SK-MEL-5 (cell line): ENCODE measurements at places on chromosomes 16 and 17. TPM values are rescaled to one million over a fixed set of nuclear protein-coding genes. Genes with fewer than 3 reads are reported as not detected.

DNA sequence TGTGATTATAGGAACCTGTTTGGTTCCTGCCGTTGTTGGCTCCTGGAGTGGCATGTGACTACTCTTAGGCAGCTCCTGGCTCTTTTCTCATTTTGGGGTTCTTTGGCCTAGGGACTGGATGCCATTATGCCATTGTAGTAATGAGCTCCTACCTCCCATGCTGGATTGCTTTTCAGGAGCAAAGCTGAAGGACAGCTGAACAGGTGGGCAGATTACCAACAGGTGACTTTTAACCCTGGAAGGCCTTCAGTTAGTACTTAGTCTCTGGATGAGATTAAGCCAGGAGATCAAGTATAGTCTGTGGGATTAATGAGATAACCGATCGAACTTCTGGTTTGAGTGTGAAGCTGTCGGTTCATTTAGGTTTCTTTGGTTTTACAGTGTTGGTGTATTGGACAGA is 25.2 kb downstream of the WIPF2 start:
- no peak for DNase-seq

DNA sequence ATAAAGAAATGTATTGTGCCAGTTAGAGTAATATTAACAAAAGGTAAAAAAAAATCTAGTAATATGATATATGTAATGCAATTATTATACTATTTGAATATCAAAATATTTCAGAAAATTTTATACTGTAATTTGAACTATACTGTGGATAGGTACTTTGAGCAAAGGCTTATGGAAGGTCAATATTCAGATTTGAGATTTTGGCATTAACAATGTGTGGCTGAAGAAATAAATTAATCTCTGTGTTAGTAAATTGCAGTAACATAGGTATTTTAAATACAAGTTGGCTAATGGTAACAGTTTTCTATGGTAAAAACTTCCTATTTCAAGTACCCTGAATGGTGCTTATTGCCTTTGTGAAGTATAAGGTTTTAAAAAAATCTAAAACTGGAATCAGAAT is 23.2 kb upstream of the NACA2 start:
- DNase-seq: no peak

DNA sequence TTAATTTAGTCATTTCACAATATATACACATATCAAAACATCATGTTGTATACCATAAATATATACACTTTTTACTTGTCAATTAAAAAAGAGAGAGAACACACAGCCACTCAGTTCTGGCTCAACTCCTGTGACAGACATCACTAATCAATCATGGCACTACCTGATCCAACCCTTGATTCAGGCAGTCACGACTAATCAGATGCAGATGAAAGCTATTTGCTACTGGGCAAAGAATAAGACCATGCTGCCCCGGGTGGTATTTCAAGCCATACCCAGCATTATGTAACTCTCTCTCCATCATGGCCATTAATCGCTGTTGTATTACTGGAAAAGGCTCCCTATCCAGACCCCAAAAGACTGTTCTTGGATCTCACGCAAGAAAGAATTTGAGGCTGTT is 345.7 kb downstream of the HAPSTR1 start:
- peak; percentile 76 for DNase-seq

DNA sequence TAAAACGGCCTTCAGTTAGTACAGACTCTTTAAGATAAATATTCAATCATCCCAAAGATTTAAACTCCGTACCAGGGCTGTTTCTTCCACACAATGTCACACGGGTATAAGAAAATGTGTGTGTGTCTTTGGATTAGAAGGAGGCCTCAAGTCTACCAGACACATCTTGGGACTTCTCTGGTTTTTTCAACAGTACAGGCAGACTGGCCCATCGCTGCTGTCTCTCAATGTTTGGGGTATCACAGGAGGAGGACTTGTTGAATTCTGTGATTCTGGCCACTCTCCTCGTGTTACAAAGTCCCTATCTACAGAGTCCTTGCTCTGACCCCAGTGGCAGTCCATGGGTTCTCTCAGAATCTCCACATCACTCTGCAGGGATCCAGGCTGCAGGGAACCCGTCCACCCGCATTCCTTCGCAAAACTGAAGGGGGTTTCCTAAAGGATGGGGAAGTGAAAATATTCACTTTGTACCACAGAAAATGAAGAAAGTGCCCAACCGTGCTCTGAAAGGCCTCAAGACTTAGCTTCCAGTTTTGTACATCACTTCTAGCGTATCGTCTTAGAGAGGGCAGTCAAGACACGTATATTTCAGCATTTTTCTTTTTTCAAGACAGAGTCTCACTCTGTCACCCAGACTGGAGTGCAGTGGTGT is 373.2 kb downstream of the NPIPA8 start:
- DNase-seq: no peak

GRCh38 chr17:31854672-31855071 is 4.4 kb downstream of the COPRS start:
- DNase-seq: no peak

DNA sequence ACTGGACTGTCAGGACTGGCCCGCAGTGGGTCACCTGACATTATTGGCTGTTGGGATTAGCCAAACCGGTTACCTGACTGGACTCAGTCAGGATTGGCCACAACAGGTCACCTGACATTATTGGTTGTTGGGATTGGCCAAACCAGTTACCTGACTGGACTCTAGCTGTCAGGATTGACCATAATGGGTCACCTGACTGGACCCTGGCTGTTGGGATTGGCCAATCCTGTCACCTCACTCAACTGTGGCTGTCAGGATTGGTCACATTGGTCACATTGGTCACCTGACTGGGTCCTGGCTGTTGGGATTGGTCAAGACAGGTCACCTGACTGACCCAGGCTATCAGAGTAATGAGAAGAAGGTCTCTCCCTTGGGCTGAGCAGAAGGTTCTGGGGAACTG is 207.7 kb upstream of the SDK2 start:
- no peak for DNase-seq

DNA sequence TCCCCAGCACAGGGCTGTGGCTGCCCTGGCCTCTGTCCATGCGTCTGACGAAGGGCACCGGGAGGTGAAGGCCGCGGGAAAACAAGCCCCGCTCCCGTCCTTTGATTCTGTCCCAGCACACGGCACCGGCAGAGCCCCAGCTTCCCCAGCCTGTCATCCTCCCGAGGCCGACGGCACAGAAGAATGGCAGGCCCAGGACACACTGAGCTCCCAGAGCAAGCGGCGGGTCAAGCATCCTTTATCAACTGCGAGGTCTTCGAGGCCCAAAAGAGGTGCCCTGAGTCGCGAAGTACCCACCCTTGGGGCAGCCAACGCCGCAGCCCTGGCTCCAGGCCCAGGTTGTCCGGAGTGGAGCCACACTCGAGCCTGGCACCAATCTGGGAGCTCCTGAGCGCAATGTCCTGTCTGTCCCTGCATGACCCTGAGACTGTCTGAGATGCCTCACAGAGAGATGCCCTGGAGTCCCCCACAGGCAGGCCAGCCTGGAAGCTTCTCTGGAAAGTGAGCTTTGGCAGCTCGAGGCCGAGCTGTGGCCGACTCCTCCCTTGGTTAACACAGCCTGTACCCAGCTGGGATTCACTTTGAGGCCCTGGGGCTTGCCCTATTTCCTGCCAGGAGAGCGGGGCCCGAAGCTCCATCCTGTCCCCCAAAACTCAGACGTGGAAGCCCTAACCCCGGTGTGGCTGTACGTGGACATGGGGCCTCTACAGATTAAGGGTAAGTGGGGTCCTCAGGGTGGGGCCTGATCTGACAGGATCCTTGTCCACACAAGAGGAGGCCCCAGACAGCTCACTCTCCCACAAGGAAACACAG is 23.3 kb downstream of the SLC7A5 start:
- DNase-seq: no peak

- DNase-seq: no peak
Observed at GRCh38 chr17:55321427-55322060, 56.8 kb downstream of the HLF start.

DNA sequence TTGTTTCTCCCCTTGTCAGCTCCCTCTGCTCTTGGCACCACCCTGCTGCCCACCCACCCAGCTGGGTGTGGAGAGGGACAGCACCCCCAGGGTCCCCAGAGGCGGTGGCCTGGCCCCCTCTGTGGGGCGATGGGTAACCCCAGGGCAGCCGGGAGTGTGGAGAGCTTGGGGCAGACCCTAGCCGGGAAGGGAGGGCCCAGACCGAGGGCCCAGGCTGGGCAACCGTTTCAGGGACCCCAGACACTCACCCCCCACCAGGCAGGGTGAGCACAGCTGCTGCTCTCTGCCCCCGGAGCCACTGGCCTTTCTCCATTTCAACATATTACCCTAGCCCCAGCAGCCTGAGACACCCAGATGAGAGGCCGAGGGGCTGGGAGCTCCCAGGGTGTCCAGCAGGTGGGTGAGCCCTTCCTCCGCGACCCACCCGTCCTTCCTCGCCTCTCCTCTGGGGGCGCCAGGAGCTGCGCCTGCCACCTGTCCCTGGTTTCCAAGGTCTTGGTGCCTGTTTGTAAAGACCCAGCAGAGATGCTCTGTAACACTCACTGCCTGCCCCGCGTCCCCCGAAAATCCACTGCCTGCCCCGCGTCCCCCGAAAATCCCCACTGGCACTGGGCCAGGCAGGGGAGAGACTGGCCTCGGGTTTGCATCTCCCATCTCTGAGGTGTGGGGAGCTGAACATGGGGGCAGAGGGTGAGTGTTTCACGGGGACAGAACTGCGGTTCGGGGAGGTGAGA is 45.4 kb downstream of the BAHCC1 start:
- DNase-seq: peak; percentile 77

- peak; percentile 65 for DNase-seq
Observed at GRCh38 chr16:70529051-70529777, 5.6 kb downstream of the SF3B3 start.

DNA sequence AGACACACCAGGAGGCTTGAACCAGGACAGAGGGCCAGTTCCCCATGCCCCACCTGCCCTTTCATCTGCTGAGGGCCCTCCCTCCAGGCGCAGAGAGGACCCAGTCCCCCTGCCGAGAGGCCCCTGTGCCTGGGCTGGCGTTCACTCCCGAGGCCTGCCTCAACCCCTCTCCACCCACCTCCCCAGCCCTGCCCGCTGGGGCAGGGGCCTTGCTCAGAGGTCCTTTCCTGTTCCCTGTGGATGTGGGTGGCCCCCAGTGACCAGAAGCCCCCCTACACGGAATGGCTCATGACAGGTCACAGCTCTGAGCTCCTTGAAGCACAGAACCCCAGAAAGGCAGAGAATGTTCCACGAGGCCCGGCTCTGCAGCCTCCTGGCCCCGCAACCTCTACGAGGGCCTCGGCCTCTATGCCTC is 6.7 kb downstream of the TMC6 start:
- DNase-seq: no peak

- DNase-seq: peak; percentile 14
Observed at GRCh38 chr17:64216338-64217248, 46.5 kb downstream of the TEX2 start.

- DNase-seq: no peak
Observed at GRCh38 chr17:40068129-40068581, 5.4 kb downstream of the THRA start.

DNA sequence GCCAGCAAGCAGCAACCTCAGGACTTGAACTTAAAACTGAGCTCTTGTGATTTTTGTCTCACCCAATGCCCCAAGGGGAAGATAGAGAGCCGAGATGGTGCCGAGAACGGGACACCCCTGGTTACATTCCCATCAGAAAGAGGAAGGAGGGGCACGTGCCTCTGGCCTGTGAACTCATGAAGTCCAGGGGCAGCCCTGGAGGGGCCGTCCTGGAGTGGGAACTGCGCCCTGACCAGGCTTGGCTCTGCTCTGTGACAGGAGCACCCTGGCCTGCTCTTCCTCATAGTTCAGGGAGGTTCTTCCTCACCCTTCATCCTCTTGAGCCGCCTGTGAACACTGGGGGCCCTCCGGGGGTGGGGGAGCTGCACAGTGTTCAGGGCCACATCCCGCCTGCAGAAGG is 130.3 kb upstream of the FOXF1 start:
- DNase-seq: no peak

DNA sequence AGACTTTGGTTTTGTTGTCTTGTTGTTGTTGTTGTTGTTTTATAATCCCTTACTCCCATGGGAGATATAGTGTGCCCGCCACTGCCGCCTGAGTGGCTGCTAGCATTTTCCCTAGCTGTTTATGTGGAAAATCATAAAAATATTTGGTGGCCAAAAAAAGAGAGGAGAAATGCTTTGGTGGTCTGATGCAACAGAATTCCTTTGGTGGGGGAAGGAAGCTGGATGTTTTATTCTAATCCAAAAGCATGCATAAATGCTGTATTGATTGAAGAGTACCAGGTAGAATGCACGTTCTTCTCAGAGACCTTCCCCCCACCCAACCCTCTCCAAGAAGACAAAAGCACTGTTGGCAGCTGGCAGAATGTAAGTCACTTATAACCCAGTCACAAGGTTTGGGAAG is 93.2 kb downstream of the C17orf67 start:
- peak; percentile 4 for DNase-seq

DNA sequence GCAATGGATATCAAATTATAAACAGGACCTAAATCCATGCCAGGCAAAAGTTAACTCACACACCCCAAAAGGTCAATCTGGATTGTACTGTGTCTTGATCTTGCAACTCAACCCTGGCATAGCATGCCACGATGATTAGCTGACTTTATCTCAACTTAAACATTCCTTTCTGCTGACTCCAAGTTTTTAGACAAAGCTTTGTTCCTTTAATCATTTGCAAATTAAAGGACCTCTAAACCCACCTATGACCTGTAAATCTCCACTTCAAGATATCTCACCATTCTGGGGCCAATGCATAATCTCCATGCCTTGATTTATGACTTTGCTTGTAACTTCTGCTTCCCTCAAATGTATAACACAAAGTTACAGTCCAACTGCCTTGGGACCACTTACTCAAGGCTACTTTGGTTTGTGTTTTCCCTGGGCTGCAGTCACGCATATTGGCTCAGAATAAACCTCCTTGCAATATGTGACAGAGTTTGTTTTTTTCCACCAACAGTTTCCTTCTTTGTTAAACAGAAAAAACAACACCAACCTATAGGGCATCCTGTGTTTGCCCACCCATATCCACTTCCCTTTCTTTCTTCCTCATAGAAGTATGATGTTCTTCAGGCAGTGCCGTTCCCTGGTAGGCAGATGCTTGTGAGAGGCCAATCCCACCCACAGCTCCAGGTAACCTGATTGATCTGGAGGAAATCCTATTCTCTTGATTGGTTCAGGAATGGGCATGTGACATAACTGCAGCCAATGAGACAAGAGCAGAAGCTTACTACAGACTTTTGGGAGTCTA is 390.6 kb upstream of the ERCC4 start:
- no peak for DNase-seq

- DNase-seq: no peak
Observed at GRCh38 chr17:40063901-40064531, 1.3 kb downstream of the THRA start.

DNA sequence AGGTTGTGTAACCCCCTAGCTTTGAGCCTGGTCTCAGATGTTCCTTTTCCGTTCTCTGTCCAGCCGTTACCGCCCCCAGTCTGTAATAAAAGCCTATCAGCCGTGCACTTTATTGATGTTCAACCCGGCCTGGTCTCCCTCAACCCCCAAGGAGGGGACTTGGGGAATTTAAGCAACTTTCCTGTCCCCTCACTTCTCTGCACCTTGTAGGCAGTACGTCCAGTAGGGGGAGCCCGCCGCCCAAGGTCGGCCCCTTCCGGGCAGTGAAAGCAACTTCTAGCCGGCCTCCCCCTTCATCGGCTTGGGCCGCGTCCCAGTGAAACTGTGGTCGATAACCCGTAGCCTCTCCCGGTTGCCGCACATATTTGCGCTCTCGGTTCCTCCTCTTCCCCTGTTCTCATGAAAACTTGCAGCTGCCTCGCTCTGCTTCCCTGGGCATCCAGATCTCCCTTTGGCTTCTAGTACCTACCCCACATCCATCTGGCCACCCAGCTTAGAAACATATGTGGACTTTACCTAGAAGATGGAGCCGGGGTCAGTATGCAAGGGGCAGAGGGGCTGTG is 7.9 kb downstream of the PNPO start:
- peak; percentile 76 for DNase-seq

IGF2BP1 gene
- 8.6 and 9.4 TPM in 2 replicates for total RNA-seq

ARHGAP23 gene
- total RNA-seq: 0.34 and 1.0 TPM in 2 replicates

RPGRIP1L gene
- total RNA-seq: 3.6 and 4.1 TPM in 2 replicates

DPEP3 gene
- total RNA-seq: not detected in 2 replicates

CFAP97D1 gene
- 0.05 and 0.19 TPM in 2 replicates for total RNA-seq
